ENCODE measurements at places on chromosomes 5 and 9.

GRCh38 chr9:98801969-98802371, 5.5 kb upstream of the GALNT12 start:
- no peak for DNase-seq

DNA sequence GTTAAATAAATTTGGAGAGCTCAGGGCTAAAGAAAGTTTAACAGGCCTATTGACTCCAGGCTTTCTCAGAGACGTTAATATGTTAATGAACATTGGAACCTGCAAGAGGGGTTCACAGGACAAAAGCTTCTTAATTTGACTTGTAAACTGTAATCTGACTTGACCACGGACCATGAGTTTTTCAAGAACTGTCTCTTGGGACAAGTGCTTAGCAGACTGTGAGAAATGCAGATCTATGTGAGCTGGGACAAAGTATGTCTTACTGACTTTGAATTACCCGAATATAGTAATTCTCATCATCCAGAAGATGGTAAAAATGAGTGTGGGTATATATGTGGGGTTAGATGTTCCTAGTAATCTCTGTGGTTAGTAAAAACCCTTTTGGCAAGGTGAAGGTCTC, 186.6 kb downstream of the ATP10B start:
- DNase-seq = no peak

GRCh38 chr5:138351056-138351455, 1.4 kb upstream of the KDM3B start:
- DNase-seq = no peak

DNA sequence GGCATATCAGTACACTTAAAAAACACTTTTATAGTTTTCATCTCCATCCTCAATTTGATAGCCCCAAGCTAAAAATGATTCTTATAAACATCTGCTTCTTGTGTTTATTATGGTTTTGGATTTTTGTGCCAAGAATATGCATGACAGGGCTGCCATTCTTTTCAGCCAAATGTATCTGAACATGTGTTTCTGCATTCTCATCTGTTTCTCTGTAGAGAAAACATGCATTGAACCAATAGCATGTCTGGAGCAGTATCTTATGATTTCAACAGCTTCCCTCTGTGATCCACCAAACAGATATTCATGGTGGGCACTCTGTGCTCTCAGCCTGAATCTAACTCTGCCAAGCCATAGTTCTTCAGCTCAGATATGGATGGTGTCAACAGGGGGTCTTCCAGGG, 99.3 kb upstream of the ERCC6L2 start:
- DNase-seq = no peak

- DNase-seq = no peak
Measured at GRCh38 chr9:133664173-133665050, 28.2 kb downstream of the DBH start.

DNA sequence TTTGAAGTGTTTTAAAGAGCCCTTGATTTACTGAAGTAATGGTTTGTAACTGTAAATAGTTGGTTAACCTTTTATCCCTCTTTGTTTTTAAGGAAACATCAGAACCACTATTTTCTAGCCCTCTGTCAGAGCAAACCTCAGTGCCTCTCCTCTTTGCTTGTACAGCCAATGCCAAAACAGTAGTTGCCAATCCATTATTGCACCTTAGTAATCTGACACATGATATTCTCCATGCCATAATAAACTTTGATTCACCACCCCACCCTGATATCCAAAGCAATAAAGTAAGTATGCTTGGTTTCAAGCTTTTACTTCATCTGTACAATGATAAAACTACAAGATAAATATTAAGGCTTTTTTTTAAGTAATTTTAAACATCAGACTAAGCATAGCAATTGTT, 100.8 kb downstream of the DMXL1 start:
- DNase-seq = no peak

DNA sequence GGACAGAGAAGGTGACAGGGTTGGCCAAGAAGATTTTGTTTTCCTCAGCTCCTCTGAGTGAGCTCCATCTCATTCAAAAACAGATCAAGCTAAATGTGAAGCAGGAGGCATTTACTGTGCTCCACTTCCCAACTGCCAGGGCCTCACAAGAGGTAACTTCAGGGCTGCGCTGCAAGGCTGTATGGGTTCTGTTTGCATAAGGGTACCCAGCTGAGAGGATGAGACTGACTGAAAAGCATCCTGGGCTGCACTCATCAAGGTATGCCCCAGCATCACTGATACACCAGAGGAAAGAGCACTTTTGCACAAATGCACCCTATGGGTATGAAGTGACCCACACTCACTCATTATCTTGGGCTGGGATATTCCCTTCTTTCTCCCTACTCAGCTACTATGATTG, 316.2 kb upstream of the HAPLN1 start:
- DNase-seq = no peak

- DNase-seq = no peak
Measured at GRCh38 chr5:39506211-39506610, 81.4 kb upstream of the DAB2 start.

GRCh38 chr5:124932791-124933600, 186.6 kb upstream of the ZNF608 start:
- no peak for DNase-seq

GRCh38 chr5:177502886-177503285, 5.5 kb upstream of the PDLIM7 start:
- DNase-seq = no peak

GRCh38 chr5:72252574-72253155, 67.4 kb downstream of the MRPS27 start:
- no peak for DNase-seq

DNA sequence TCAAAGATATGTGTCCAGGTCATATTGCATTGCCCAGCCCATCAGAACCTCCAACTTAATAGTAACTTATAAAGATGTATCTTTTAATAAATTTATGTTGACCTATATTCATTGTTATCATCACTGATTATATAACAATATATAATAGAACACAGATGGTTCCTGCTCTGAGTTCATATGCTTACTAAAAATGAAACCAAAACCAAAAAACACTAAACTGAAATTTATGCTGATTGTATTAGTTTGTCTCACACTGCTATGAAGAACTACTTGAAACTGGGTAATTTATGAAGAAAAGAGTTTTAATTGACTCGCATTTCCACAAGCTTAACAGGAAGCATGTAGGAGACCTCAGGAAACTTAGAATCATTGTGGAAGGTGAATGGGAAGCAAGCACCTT, 462.5 kb upstream of the TYRP1 start:
- no peak for DNase-seq

- DNase-seq = no peak
Measured at GRCh38 chr9:93072383-93072795, 13.9 kb downstream of the SUSD3 start.

- no peak for DNase-seq
Measured at GRCh38 chr9:6473151-6473550, 60.2 kb downstream of the UHRF2 start.

GRCh38 chr5:3153226-3153858, 401.9 kb upstream of the IRX2 start:
- DNase-seq = no peak

DNA sequence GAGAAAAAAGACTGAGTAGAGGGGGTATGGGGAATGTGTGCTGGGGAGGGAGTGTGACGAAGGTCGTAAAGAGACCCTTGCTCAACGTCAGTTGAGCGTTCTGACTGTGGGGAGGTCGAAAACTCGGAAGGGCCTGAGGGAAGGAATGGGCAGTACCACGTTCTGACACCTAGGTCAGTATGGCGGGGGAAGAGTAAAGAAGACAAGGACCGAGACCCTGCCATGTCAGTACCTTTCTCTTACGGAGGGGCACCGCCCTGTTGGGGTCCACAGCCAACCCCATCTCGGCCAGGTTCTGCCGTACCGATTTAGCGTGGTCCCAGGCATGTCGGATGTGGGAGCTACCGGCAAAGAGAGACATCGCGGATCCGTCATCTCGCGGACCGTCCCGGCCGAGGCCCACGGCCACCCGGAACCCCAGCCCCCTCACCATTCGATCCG, 375 bp downstream of the NOP16 start:
- DNase-seq = peak; percentile 22

DNA sequence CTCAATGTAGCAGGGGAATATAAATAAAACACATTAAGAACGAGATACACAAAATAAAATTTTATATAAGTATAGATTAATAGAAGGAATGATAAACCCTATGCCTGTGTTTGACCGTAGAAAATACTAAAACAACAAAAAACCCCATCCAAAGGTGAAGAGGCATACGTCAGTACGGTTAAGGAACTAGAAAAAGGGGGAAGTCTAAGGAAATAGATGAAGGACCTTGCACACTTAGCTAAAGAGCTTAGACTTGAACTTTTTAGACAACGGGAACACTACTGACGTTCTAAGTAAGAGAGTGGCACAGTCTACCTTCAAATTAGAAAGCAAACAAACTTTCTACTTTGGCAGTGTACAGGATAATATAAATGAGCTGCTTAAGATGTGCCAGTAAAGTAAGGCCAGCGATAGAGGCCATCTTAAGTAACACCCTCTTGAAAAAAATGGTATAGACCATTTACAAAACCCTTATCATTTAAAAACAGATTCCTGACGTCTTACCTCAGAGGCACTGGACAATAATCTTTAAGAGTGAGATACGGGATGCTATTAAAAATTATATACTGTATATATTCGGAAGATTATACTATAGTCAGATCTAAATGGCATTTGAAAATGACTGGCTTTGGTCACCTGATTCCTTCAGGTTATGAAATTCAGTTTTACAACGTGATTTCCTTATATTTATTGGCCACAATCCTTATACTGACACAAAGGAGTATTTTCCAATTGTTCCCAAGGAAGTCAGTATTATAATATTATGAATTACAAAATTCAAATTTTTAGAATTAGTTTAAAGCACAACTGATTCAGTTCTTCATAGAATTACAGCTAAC, 8.5 kb downstream of the PANK3 start:
- no peak for DNase-seq

- DNase-seq = no peak
Measured at GRCh38 chr5:169648725-169649310, 11.7 kb downstream of the DOCK2 start.

DNA sequence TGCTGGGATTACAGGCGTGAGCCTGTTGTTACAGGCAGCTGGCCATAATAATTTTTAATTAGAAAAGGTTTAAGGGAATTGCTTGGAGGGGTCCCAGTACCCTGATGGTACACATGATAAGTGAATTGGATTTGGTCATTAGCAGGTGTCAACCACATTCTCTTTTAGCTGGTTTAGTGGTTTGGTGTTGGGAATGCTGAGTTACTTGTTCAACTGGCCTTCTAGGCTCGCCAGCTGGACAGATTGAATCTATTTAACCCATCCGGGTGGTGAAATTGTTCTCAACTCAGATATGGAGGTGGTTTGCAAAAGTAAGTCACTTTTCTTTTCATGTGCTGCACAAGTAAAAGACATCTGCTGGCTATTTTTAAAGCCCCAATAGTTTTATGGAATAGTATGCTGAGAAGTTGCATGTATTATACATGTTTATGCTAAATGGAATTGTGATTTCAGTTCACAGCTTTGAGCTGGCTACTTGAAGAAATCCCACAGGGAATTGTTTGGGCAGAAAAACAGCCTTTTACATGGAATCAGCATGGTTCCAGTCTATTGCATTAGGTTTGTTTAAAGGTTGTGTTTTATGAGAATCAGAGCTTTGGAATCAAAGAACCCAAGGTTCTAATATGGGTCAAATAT, 149.8 kb upstream of the SLC28A3 start:
- no peak for DNase-seq

DNA sequence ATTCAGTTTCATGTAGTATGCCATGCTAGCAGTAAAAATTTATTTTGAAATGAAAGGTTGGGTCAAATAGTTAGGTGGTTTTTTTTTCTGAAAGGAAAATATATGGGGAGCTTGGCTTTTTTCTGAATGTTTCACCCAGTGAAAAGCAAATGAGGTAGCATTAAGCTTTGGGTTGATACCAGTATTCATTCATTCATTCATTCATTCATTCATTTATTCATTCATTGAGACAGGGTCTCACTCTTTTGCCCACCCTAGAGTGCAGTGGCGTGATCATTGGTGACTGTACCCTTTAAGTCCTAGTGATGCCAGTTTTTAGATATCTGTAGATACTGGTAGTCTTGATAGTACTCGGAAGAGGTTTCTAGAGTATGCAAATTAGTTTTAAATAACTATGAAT, 42.4 kb upstream of the LRRC70 start:
- DNase-seq = no peak

GRCh38 chr5:112159435-112159834, 259.6 kb downstream of the EPB41L4A start:
- no peak for DNase-seq

- DNase-seq = no peak
Measured at GRCh38 chr5:136058972-136059354, 30.2 kb downstream of the TGFBI start.

DNA sequence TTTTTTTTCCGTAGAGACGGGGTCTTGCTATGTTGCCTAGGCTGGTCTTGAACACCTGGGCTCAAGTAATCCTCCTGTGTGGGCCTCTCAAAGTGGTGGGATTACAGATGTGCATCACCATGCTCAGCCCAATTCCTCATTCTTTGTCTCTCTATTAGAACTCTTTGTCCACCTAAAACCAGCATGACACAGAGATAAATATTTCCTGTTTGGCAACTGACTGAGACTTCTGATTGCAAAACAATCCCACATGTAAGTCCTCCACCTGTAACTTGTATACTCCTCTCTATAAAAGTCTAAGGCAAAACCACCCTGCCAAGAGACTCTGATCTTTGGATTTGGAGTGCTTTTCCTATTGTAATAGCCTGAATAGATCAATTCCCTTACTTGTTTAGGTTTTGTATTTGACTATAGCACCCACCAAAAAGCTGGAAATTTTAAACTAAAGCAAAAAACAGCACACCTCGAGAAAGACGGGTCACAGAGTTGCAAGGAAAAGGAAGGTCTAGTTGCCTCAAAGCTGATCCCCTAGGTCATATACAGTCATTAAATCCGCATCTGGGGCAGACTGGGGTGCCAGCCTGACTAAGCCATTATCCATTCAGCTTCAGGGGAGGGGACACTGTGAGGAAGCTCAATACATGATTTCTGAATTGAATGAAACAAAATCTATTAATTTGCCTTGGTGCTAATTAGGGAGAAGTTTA, 13.5 kb upstream of the KIF27 start:
- no peak for DNase-seq

DNA sequence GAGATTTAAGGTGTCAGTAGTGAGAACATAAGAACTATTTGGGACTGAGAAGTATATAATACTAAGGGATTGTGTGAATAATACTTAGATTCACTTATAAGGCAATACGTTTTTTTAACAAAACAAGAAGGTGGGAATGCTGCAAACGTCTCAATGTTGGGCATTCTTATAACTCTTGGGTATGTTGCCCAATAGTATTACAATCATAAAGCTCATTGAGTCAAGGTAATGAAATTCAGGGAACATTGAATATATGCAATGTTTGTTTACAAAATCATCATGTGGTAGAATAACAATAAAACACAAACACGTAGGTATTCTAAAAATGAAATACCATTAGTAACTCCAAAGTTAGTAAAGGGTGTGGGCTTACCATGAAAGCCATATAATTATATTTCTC, 400.7 kb downstream of the KIAA0825 start:
- no peak for DNase-seq

DNA sequence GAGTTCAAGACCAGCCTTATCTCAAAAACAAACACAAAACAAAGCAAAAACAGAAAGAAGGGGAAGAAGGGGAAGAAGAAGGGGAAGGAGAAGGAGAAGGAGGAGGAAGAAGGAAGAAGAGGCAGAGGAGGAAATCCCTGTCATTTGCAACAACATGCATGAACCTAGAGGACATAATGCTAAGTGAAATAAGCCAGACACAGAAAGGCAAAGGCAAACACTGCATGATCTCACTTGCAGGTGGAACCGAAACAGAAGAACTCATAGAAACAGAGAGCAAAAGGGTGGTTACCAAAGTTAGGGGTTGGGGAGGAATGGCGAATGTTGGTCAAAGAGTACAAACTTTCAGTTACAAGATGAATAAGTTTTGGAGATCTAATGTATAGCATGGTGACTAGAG, 135.4 kb downstream of the UGCG start:
- no peak for DNase-seq

- no peak for DNase-seq
Measured at GRCh38 chr5:124056991-124057723, 545.2 kb downstream of the CSNK1G3 start.

Data from endothelial cell (in vitro differentiated cells).